Astrocyte (in vitro differentiated cells and primary cell): ENCODE measurements at places on chromosomes 16 and 17.

DNA sequence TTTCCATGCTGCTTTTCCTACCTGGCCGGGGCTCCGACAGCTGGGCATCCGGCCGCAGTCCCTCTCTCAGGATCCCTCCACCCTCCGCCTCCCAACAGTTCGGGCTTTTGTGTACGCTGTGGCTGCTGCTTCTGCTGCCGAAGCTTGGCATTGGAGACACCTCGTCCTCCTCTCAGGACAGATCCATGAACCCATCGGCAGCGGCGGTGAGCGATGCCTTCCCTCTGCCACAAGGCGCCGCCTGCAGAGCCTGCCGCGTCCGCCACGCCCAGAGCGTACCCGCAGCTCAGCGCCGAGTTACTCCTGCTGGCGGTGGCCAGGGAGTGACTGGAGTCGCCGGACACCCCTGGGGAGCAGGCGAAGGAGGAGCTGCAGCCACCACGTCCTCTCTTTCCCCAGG is 2032.8 kb downstream of the TP53TG3F start:
- no peak for DNase-seq

GRCh38 chr16:85176541-85177447 is 64.5 kb upstream of the CIBAR2 start:
- no peak for DNase-seq

- DNase-seq, result no peak
Measured at GRCh38 chr17:7464081-7464480, 15.3 kb downstream of the ZBTB4 start.

GRCh38 chr16:57730771-57731730 is 4.5 kb upstream of the KATNB1 start:
- DNase-seq, result no peak

- peak; percentile 97 for DNase-seq
Measured at GRCh38 chr17:59842901-59843652, 49.7 kb downstream of the TUBD1 start.

GRCh38 chr16:27927266-27927901 is 136.1 kb downstream of the GSG1L start:
- DNase-seq, result no peak

DNA sequence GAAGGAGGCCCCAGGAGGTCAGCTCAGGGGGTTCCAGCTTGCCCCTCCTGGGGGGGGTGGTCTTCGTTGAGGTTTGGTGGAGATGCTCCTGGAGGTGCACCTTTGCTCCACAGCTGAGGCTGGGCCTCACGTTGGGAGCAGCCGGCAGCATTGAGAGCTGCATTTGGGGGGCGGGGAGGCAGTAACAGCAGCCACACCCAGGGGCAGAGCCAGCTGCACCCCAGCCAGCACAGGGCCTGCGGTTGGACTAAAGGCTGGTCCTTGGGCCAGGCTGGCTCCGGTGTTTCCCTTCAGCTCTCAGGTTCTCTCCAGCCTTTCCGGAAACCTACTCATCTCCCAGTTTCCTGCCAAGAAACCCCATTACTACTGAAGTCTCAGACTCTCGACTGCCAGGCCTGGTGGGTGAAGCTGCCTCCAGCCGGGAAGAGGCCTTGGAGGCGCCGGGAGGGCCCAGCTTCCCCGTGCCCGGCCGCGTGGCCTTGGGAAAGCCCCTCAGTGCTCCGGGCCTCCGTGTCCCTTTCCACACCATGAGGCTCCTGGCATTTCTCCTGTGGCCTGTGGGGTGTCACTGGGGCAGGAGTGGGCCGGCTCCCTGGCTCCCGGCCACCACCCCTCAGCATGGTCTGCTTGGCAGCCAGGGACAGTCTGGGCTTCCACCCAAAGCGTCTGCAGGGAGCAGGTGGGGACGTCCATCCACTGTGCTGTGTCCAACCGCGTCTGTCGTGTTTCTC is 14.0 kb upstream of the BAIAP2 start:
- peak; percentile 73 for DNase-seq

DNA sequence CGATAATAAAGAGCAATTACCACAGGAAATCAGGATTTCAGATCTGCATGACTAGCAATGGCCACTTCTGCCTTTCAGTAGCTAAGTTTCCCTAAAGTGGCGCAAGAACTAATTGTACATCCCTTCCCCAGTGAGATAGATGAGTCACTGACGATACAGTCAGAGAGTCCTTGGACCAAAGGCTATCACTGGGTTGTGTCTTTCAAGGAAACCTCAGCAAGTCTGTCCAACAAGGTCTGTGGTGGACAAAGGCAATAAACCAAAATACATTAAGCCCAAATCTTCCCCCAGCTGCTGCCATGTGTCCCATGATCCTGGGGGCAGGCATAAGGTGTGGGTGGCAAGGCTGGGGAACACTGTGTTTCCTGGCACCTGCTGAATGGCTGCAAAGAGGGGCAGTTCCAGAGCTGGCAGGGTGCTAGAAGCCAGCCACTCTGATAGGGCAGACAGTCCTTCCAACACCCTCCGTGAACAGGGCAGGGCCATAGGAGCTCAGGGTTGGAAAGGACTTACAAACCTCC is 20.5 kb upstream of the MTMR4 start:
- DNase-seq, result peak; percentile 50

- DNase-seq, result no peak
Measured at GRCh38 chr17:66929591-66929990, 34.9 kb upstream of the CACNG4 start.

GRCh38 chr17:1365445-1366039 is 34.5 kb downstream of the YWHAE start:
- DNase-seq, result peak; percentile 59

GRCh38 chr16:81873206-81873605 is 94.1 kb downstream of the PLCG2 start:
- DNase-seq, result no peak

- no peak for DNase-seq
Measured at GRCh38 chr17:77266213-77266612, 125.4 kb downstream of the SEC14L1 start.

DNA sequence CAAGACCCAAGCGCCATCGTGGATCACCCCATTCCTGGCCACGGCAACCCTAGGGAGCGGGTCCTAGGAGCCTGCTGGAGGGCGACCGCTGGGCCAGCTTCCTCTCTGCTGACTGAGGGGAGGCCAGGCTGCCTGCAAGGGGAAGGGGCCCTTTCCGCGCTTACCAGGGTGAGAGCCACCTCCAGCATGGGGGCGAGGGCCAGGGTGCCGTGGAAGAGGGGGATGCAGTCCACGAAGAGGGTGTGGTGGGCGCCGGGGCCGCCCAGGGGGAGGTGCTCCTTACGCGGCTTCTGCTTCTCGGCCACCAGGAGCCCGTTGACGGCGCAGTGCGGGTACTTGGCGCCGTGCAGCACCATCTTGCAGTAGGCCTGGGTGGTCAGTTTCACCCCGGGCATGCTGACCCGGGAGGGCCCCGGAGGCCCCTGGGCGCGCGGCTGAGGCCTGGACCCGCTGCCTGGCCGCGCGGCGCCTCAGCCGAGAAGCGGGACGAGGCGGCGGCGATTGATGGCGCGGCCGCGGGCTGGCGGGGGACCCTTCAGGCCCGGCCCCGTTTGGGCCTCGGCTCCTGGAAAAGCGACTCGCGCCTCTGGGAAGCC is 345 bp downstream of the EMC8 start:
- DNase-seq, result peak; percentile 16

GRCh38 chr16:12123462-12123861 is 146.9 kb downstream of the SNX29 start:
- DNase-seq, result no peak

DNA sequence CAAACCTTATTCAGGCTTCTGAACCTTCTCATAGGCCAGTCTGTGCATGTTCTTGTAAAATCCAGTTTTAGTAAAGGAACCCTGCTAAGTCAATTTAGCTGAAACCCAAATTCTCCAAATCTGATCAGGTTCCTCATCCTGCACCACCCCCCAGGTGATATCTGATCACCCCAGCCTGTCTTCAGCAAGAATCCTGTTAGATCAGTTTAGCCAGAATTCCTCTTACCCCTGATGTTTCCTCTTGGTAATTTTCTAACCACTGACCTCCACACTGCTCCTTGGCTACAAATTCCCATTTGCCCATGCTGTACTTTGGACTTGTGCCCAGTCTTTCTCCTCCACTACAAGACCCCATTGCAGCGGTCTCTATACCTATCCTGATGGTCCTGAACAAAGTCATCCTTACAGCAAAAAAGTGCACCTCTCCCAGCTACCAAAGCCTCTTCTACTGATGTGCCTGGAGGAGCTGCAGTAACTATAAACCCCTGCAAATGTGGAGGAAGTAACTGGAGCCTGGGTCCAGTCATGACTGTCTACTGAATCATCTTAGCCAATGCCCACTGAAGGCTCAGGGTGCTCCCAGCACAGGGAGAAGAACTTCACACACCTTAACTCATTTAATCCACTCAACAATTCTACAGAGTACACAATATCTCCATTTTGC is 23.8 kb downstream of the TEX14 start:
- no peak for DNase-seq

GRCh38 chr17:13544765-13545164 is 57.0 kb downstream of the HS3ST3A1 start:
- no peak for DNase-seq

DNA sequence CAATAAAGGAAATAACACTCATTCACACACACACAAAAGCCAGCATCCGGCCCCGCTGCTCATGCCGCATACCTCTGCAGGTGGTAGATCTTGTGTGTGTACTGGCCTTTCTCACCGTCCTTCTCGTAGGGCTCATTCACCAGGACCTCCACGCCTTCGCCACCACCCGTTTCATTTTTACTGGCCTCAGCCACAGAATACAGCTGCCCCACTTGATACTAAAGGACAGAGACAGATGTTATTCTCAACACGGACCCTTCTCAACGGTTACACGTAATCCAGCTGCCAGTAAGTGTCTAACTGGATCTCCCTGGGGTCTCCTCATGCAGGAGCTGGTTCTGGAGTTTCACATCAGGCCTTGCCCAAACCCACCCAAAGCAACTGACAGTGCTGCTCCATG is 9.7 kb downstream of the PITPNA start:
- no peak for DNase-seq

DNA sequence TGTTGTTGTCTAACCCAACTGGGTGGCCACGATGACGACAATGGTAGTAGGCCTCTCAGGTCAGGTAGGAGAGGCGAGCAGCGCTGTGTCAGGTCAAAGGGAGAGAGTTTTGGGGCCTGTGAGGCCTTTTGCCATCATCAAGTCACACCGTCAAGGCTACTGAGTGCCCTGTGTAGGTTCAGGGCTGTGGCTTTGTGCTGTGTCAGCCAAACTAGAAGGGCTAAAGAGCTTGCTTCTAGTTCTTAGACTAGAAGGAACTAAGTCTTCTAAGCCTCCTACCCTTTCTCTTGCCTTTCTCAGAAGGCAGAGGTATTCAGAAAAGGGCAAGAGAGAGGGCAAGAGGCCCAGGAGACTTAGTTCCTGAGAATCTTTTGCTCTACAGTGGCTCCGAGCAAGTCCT is 25.0 kb upstream of the EFCAB13 start:
- no peak for DNase-seq

DNA sequence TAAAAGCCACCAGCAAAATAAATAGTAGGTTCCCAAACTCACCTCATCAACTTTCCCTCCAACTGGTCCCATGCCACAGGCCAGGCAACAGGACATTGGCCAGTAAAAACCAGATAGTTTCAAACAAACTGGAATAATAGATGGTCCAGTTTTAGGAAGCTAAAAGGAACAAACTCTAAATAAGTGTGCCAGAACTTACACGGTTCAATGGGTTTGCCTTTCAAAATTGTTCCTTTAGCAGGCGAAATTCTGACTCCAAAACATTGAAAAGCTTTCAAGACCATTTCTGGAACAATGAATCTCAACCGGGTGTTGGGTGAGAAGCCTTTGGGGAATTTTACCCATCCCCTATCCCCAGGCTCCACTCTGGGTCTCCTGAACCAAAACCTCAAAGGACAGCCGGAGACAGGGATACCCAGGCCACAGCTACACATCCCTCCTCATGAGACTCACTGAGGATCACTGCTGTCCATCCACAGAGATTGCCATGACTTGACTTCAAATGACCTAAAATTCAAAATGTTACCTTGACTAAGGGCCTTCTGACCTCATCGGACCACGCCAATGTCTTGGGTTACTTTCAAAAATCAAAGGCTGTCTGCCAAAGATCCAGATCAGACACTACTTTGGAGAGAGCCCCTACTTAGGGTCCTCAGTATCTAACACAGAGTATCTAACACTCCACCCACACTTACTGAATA is 13.0 kb downstream of the AXIN2 start:
- DNase-seq, result no peak

GRCh38 chr17:71959154-71959553 is 161.7 kb upstream of the SOX9 start:
- no peak for DNase-seq

GRCh38 chr16:85056211-85056748 is 28.7 kb downstream of the KIAA0513 start:
- peak; percentile 20 for DNase-seq
